ENCODE measurements at places on chromosomes 3 and 15.

GRCh38 chr3:182902236-182902635 lies 78.1 kb downstream of the DCUN1D1 start:
- DNase-seq, result no peak

DNA sequence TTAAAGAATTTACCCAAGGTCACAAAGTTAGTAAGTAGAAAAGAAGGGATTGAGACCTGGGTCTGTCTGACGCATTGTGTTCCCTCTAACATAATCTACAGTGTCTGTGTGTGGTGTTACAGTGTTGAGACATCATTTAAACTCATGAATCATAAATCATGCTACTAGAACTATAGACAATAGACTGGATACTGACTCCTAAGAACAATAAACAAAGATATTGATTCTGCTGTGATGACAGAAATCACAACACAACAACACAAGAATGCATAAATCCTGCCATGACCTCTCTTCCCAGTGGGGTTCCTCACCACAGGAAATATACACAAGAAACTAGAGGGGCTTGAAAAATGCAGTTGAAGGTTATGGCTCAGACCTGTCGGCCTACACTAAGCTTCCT lies 44.3 kb downstream of the TRIM69 start:
- DNase-seq, result no peak

GRCh38 chr15:70799667-70800450 lies 36.5 kb upstream of the UACA start:
- no peak for DNase-seq

DNA sequence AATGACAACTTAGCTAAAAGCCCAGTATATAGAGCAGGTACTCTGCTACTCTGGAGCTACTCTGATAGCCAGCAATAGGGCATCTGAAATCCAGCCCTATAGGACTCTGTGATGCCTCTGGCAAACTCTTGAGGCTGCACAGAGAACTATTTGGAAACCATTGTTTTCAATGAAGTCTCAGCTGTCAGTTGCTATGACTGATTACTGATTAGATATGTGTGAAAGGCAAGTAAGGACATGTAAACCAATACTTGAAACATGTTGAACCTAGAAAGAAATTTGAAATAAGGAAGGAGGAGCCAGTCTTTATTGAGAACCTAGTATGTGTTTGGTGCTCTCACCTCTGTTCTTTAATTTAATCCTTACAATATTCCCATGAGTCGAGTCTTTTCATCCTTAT lies 40.2 kb upstream of the CRTC3 start:
- DNase-seq, result no peak

GRCh38 chr15:32663671-32664070 lies 22.2 kb downstream of the SCG5 start:
- DNase-seq, result no peak

- no peak for DNase-seq
Measured at GRCh38 chr3:21859124-21860081, 108.4 kb upstream of the ZNF385D start.

DNA sequence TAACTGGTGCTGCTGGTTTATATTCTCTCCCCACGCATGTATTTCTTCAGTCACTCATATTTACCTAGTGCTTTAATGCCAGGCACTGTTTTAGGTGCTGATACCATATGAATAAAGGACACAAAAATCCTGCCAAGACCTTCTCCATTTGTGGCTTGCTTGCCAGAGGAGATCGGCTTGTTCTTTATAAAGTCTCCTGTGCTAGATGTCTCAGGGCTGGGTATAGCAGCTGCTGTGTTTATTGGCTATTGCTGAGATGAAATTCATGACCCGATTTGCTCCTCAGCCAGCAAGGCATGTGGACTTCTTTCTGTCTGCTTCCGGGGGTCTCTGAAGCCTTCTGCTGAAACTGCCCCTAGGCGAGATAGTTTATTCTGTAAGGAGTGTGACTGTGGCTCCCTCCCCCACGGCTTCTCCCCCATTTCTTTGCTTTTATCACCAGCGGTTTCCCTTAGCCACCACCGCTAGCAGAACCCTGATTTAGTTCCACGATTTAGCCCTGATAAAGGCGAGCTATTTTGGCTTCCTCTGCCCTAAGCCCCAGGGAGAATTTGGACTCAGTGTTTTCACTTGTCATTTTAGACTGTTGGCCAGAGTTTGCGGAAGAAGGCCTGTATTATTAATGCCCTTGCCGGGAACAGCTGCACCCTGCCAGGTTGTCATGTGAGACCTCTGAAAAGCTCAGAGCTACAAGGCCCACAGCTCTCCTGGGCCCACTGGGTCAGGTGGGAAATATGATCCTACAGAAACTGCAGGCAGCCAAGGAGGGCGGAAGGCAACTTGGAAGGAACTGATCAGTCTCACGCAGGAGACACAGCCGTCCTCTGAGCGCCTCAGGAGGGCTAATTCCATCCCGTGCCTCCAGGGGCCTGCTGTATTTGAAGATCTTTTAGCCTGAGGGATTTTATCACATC lies 46.8 kb downstream of the ST6GAL1 start:
- peak; percentile 96 for DNase-seq

DNA sequence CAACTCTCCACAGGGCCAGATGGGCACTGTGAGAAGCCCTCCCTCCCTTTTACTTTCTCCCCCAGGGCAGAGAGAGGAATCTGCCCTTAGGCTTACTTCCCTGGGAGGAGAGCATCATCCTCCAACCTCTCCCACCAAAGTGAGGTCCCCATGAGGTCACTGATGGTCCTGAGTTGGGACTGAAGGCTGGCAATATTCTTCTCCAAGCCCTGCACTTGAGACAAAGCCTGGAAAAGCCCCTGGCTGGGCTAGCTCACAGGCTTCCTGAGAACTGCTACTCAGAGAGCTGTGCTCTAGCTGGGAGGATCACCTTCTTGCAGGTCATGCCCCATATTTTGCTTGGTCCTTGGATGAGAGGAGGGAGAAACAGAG lies 110.0 kb upstream of the MEF2A start:
- no peak for DNase-seq
